ENCODE measurements at places on chromosomes 1 and 21. TPM values are rescaled to one million over a fixed set of nuclear protein-coding genes. Genes with fewer than 3 reads are reported as not detected.

Gene AMPD1
- not detected for total RNA-seq

Gene FCRL5
- total RNA-seq: not detected

Gene ANKRD34A
- 0.73 TPM for total RNA-seq

Gene TENT5C
- 2.6 TPM for total RNA-seq

Gene LPAR3
- total RNA-seq: 33.5 TPM

Gene S100A14
- 0.33 TPM for total RNA-seq

Measured in smooth muscle cell of trachea (primary cell).